Neural crest cell (in vitro differentiated cells): ENCODE measurements at places on chromosomes 2 and 18. TPM values are rescaled to one million over a fixed set of nuclear protein-coding genes. Genes with fewer than 3 reads are reported as not detected.

GRCh38 chr2:29700560-29700959, 220.8 kb downstream of the ALK start:
- no peak for DNase-seq

- DNase-seq, result no peak
Observed at GRCh38 chr18:12291690-12292089, 16.4 kb upstream of the TUBB6 start.

DNA sequence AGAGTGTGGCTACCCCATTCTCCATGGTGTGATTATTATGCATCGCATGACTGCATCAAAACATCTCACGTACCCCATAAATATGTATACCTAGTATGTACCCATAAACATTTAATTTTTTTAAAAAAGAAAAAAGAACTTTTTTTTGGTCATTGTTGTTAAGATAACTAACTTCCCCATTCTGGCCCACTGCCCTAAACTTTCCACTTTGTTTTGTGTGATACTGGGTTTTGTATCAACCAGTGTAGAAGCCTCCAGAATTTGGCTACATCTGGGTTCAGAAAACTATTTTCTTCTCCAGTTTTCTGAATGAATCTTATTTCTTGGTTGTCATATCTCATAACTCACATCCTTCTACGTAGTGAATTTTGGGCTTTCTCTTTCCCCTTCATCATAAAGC, 62.3 kb upstream of the NABP1 start:
- no peak for DNase-seq

GRCh38 chr2:9657731-9658130, 26.9 kb upstream of the YWHAQ start:
- no peak for DNase-seq

GRCh38 chr18:42190643-42191042, 235.6 kb downstream of the PIK3C3 start:
- no peak for DNase-seq

GRCh38 chr2:163756588-163756987, 20.8 kb upstream of the FIGN start:
- no peak for DNase-seq

- no peak for DNase-seq
Observed at GRCh38 chr2:61993422-61994024, 88.0 kb downstream of the COMMD1 start.

KCNF1 gene
- total RNA-seq, result 0.93 and 1.1 TPM in 2 replicates

ALLC gene
- total RNA-seq, result not detected in 2 replicates
